ENCODE measurements at places on chromosomes 5 and 9.

GRCh38 chr5:154193701-154194121 lies 3.2 kb downstream of the GALNT10 start:
- no peak for DNase-seq

DNA sequence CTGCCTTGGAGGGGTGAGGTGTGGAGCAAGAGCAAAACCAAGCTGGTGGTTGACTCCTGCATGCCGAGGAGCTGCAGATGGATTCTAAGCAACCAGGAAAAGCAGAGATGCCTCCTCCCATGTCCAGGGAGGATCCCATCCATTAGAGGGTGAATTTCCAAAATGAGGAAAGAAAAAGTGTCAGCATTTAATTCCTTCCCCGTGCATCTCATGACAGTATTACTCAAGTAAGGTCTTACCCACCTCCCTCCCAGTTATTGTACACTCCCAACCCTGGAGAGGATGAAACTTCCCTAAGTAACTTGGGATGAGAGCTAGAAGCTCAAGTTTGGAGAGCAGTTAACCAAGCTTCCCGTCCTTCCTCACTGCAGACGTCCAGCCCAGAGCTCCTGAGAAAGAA lies 19.9 kb downstream of the C9orf152 start:
- no peak for DNase-seq

DNA sequence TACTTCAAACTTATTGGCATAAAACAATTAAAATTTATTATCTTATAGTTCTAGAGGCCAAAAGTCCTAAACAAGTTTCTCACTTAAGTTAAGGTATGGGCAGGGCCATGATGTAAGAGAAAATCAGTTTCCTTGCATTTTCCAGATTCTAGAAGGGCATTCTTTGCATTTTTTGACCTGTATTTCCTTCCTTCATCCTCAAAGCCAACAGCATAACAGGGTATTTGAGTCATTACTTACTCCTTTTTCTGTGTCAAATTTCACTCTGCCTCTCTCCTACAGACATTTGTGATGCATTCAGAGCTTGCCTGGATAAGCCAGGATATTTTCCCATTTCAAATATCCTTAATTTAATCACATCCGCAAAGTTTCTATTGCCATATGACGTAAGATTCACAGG lies 1499.0 kb downstream of the EFNA5 start:
- DNase-seq, result no peak

GRCh38 chr9:79615038-79615437 lies 43.3 kb downstream of the TLE4 start:
- DNase-seq, result no peak

GRCh38 chr5:105952875-105953274 lies 1717.9 kb downstream of the EFNA5 start:
- DNase-seq, result no peak

DNA sequence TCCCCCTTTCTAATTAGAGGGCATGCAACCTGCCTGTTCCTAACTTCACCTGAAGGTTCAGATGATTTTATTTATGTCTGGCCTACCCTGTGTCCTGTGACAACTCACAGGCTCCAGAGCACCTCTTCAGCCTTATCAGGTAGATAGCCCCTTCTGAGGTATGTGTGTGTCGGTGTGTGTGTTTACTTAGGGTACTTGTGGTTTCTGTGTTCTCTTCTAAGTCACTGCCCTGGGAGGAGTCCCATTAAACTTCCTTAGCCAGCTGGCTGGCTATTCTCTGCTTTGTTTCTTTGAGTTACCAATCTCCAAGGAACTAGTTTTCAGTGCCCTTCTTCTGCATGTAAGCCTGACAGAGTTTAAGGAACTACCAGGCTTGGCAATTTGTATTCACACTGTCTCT lies 74.9 kb downstream of the UNC13B start:
- DNase-seq, result no peak

DNA sequence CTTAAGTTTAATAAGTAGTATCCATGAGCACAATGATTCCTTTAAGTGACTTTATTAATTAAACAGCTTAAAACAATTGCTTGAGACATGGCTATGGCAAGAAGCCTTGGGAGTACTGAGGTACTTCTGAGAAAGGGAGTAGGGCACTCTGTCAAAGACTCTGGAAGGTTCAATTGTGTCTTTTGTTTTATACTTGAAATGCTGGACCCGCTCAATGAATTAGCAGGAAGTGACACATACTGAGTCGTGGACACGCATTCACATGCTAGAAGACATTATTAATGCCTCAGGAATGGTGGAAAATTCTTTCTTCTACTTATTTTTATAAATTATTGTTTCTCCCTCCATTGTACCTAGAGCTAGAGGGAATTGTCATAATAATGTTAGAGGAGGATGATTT lies 347.3 kb upstream of the ZNF608 start:
- no peak for DNase-seq

DNA sequence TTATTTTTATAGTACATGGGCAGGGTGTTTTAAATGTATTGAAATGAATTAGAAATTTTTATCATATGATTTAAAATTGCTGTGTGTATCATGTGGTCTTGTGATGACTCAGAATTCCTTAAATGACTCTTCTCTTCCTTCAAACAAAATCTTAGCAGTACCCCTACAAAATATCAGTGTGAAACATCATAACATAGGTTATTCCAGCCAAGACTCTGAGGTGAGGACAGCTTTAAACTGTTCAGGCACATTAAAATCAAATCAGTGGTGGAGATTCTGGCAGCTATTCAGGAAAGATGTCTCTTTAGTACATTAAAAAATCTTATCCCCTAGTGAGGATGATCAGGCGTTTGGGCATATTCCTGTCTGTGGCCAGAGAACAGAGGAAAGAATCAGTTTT lies 174.0 kb downstream of the MAN2A1 start:
- no peak for DNase-seq

- no peak for DNase-seq
Measured at GRCh38 chr5:84494453-84494852, 109.8 kb upstream of the EDIL3 start.

DNA sequence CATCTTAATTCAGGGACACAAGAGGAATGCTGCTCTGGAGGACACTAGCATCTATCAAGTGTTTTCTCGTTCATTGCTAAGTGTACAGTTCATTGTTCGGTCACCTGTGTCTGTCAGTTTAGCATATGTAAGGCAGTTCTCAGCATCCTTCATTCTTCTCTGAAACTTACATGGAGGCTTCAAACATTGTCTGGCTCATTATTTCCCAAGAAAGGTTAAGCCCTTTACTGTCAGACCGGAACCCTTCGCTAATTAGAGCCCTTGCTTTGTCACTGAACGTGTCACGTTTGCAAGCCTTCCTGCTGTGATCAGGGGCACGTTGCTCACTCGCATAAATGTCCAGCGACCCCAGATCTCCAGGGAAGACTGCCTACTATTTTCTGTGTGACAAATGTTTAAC lies 62.3 kb upstream of the RIOK2 start:
- no peak for DNase-seq

DNA sequence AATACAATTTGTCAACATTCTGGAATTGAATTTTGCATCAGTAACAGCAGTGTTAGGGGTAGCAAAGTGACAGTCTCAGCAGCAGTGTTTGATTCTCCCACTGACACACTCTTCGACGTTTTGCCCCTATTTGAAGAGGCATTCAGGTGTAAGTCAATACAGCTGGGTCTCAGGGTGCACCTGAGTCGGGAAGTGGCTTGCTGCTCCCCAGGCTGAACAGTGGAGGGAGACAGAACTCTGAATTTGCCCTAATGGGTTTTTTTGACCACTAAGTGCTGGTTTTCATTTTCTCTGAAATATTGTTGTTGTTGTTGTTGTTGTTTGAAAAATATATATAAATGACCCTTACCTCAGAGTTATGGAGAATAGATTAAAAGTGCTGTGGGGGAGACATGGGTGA lies 223.2 kb downstream of the TLR4 start:
- no peak for DNase-seq

GRCh38 chr9:29282121-29282520 lies 1708.8 kb upstream of the C9orf72 start:
- no peak for DNase-seq

- peak; percentile 26 for DNase-seq
Measured at GRCh38 chr5:53936481-53937352, 373.7 kb downstream of the ARL15 start.

- DNase-seq, result no peak
Measured at GRCh38 chr5:178338750-178339144, 106.1 kb upstream of the PHYKPL start.

GRCh38 chr5:176407456-176408251 lies 8.7 kb downstream of the CLTB start:
- no peak for DNase-seq

DNA sequence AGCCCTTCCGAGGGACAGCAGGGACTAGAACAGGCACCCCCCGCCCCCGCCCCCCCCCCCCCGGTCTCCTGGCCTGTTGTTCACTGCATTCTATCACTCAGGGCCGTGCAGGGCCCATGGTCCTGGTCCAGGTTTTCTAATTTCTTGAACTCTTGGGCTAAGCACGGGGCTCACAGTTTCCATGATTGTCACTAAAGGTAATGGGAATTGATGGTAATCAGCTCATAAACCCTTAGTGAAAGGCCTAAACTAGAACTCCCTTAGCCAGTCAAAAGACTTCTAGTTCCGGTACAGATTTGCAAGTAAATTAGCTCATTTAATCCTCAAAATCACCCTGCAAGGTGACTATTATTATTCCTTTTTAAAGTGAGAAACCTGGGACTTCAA lies 14.7 kb upstream of the PWWP2A start:
- no peak for DNase-seq

DNA sequence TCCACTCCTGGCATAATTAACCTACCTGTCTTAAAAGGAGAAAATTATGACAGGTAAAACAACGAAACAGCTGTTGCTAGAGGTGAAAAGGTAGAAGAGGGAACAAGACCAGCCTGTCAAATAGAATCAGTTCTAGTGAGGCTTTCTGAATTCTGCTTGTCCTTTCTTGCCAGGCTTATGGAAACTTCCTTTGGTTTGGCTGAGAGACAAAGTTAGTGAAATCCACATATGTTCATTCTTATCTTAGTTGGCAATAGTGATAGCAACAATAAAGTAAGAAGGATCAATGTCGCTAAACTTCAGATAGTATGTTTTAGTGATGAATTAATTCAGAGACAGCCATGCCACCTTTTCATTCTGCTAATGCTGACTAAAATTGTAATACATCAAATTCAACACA lies 34.4 kb downstream of the HAPLN1 start:
- DNase-seq, result no peak

DNA sequence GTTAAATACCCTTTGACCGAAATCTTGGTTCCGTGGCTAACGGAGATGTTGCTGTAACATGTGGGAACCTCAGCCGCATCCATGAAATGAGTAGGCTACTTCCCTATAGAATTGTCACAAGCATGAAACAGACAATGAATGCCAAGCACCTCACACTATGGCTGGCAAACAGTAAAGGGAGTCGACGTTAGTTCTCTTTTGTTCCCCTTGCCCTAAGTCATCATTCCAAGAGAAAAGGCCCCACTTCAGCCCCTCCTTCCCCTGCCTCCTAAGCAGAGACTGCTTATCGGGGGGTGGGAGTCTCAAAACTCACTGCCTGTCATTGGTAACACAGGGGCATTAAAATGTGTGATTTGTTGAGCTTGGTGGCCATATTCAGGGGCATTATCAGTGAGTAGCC lies 159.6 kb downstream of the MAPKAP1 start:
- no peak for DNase-seq

DNA sequence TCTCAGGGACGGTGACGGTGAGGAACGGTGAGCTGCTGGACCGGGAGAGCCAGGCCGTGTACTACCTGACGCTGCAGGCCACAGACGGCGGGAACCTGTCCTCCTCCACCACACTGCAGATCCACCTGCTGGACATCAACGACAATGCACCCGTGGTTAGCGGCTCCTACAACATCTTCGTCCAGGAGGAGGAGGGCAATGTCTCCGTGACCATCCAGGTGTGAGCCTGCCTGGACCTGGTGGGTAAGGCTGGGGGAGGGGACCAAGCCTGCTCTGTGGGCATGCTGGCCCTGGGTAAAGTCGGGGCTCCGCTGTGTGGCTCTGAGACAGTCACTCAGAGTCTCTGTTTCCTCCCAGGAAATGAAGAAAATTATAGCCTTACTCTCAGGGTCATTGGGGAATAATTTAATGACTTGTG lies 29.3 kb downstream of the CDHR2 start:
- DNase-seq, result no peak

DNA sequence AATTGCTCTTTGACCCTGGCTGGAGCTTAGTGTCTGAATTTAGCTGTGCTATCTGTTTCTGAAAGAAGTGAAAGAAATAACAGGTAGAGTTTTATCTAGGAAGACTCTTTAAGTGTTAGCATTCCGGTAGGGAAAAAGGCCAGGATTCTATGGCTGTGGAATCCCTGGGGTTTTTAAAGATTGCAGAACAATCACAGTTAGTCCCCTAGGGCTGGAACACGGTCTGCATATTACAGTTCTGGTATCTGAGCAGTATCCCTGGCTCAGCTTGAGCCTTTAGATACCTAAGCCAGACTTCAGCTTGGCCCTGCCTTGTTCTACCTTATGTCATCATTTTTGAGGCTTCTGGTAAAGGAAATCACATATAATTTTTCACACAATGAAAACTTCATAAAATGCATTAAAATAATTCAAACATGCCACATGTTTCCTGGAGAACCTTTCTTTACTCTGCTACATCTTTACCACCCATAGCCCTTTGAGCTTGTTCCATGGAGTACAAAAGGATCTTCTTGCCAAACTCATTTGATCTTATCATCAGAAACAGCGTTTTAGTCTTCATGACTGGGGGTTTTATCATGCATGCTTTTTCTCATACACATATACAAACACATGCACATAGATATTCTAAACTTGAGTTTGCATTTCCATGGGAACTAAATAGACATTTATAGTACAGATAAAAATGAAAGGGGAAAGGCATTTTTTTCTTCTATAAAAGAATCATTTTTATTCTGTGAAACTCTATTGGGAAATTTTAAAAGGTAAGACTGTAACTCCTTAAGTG lies 410.8 kb downstream of the CETN3 start:
- DNase-seq, result no peak

DNA sequence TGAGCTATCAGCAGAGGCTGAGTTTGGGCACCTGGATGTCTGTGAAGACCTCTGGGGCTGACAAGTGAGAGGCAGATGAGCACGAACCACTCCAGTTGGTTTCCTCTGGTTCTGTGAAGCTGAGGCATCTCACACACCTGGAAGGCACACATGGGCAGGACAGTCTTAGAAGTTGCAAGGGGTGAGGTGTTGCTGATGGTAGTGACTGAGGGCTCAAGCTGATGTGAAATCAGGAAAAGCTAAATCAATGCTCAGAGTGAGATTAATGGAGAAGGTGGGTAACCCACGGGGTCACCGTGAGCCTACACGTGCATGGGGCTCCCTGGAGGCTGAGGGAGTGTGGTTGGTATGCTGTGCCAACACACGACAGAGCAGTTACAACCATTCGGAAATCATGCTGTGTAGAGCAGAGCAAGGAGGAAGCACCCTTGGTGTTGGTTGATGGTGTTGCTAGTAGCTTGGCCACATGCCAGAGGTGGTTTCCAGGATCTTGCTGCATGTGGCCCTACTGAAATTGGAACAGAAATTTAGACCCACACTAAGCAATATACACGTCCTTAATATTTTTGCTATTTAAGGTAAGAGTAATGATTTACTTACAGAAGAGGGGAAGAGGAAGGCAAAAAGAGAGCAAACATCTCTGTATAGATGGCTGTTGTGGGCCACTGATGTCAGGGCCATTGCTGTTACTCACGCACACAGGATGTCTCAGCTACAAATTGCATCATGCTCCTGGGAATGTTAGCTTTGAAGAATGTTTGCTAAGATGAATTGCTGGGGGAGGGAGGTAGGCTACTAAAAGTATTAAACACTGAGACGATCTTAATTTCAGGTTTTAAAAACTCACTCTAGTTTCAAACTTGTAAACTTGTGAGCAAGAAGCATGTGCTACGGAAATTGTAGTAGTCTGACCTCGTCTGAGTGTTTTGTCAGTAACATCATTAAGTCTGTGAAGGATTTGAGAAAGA lies 170.5 kb downstream of the ARHGEF28 start:
- peak; percentile 66 for DNase-seq

Measured in left cardiac atrium (tissue), 4 donors.